ENCODE measurements at places on chromosomes 4 and X.

GRCh38 chr4:164115236-164115635 lies 620.7 kb downstream of the TMA16 start:
- no peak for DNase-seq

DNA sequence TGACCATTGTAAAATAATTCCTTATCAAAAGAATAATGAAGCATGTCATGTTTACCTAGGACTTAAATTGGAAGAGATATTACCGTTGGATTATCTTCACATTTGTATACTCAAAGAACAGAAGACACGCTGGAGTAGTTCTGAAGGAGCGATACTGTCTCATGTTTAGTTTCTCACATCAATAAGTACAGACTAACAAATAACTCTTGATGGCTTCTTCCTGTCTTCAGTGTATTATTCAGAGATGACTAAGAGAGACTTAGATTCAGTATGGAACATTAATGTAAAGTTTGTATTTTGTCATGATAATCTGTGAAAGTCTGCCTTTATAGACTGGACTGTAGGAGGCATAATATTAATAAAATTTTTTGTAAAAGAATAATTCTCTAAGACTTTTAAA lies 72.7 kb downstream of the SPRY1 start:
- DNase-seq: no peak

DNA sequence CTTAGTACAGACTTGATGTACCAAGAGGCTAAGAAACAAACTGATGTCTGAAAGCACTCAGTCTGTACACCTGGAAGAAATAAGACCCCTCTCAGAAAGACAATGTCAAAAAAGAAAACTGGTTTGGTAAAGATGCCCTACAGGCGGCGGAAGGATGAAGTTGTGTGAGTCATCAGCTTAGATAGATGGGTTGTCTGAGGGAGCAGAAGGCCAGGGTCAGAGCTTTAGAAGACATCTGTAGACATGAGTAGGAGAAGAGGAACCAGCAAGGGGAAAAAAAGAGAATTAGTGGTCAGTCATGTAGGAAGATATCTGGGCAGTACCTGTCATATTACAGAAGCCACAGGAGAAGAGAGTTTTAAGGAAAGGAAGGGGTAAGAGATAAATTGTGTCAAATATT lies 8.3 kb downstream of the SRPX2 start:
- no peak for DNase-seq

DNA sequence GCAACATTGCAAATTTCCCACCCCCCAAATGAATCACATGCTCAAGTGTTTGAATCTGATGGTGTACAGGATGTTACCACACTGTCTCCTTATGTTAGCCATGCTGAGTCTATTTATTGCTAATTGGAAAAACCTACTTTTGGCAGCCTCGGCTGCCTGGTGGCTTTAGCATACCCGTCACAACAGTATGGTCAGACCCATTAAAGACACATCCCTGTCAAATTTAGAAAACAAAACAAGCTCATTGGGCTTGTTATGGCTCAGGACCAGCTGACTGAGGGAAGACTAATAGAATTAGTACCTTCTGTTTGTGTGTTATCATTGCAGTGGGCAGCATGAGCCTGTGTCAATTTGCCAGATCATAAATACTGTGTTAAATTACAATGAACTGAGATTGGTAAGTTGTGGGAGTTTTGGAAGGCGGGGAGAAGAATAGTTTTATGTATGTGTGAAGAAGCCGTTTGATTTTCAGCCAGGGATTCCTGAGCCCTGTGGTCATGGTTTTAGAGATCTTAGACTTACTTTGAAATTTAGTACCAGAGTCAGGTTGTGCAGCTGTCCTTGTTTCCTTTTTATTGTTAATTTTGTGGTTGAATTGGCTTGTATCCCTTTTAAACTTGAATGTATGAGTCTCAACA lies 66.8 kb downstream of the POLA1 start:
- no peak for DNase-seq

DNA sequence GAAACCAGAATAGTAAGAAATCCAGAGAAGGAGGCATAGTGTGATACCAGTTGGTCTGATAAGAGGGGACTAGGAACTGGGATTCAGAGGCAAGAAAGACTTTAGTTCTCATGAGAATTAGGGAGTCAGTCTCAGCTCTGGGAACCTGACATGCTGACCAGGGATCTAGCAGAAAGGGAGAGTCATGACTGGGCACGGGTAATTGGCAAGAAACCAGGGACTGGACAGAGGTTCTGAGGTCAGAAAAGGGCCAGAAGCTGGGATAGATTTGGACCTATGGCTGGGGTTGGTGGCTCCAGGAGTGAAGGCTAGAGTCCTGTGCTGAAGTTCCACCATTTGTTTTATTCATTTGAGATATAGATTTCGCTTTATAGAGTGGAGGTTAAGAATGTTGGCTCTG lies 110.2 kb upstream of the C1GALT1C1 start:
- DNase-seq: no peak
